CD4-positive, alpha-beta T cell treated with Interleukin-17A for 4 hours (primary cell): ENCODE measurements at places on chromosomes 16 and 17.
A peak's percentile ranks its signal among the peaks of the same experiment; 100 is the strongest.

GRCh38 chr17:51006601-51007000 lies 114.1 kb downstream of the SPAG9 start:
- DNase-seq, result no peak

- DNase-seq, result no peak
These were observed 33.9 kb downstream of the ANKFY1 start for GRCh38 chr17:4229627-4230541.

DNA sequence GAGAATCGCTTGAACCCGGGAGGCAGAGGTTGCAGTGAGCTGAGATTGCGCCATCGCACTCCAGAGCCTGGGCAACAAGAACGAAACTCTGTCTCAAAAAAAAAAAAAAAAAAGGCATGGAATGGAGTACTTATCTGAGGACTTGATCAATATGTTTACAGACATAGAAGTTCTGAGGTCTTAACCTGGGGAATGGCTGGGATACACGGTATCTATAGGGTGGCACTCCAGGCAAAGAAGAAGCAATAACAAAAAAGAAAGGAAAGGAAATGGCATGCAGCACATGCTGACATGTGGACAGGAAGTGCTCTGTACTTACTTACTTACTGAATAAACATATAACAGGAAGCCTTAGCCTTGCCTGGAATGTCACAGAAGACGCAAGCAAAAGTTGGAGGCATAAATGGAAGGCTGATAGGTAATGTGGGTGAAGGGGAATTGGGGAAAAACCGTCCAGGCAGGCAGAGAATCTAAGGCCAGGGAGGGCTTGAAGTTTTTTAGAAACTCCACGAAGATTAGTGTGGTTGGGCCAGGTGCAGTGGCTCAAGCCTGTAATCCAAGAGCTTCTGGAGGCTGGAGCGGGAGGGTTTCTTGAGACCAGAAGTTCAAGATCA lies 10.1 kb upstream of the SPOP start:
- peak; percentile 45 for DNase-seq

DNA sequence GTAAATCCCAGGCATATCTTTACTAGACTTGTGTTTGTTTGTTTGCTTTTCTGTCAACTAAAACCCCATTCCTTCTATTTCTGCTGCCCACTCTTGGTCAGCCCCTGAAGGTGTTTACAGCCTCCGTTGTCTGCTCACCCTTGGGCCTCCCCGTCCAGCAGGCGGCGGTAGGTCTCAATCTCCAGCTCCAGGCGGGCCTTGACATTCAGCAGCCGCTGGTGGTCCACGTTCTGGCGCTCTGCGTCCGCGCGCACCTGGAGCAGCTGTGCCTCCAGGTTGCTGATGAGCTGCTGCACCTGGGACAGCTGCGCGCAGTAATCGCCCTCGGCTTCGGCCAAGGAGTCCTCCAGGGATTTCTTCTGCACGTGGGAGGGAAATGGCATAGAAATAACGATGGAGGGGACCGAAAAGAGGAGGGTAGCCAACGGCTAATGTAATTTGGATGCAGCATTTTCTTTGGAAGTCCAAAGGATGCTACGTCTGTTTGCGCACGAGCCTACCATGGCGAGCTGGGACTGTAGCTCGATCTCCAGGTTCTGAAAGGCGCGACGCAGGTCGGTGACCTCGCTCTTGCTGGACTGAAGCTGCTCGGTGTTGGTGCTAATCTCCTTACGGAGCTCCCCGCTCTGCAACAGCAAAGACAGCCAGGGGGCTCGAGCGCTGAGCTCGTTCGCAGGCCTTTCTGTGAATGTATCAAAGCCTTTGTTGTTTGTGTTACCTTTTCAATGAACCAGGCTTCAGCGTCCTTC lies 3.9 kb downstream of the KRT12 start:
- DNase-seq, result peak; percentile 6

- DNase-seq, result no peak
These were observed 12.7 kb downstream of the MMP15 start for GRCh38 chr16:58038219-58038641.

DNA sequence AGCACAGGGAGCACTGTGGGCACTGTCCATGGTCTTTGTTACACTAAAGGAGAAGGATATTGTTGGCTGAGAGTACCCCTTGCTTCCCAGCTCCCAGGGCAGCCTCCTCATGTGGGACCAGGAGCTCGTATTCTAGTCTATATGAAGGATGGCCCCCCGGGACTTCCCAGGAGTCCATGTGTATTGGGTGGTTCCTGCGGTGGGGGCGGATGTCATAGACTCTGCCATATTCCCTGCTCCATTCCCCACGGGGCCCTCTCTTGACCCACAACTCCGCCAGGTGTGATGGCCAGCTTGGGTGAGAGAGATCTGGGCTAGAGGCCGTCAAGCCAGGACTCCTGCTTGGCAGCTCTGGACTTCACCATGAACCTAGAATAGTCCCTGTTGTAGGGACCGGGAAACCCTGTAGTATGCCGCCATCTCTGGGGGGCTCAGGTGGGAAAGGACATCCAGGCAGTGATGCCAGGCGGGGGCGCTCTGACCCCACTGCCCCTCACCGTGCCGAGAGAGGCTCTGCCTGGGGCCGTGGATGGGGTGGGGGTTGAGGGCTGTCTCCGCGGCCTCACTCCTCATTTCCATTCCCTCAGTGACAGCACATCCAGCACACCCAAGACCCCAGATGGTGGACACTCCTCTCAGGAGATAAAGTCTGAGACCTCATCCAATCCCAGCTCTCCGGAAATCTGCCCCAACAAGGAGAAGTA lies 37.8 kb downstream of the OR1D5 start:
- DNase-seq, result no peak

DNA sequence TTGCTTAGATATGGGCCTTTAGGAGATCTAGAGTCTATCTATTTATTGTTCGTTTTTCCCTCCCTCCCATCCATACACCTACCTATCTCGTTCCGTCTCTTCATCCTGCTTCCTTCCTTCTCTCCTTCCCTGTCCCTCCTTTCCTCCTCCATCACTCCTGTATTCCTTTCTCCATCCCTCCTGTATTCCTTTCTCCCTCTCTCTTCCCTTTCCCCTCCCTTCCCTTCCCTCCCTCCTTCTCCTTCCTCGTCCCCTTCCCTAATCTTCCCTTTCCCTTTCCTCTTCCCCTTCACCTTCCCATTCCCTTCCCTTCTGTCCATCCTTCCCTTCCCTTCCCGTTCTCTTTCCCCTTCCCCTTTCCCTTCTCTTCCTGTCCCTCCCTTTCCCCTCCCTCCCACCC lies 10.6 kb downstream of the GP2 start:
- DNase-seq, result no peak

DNA sequence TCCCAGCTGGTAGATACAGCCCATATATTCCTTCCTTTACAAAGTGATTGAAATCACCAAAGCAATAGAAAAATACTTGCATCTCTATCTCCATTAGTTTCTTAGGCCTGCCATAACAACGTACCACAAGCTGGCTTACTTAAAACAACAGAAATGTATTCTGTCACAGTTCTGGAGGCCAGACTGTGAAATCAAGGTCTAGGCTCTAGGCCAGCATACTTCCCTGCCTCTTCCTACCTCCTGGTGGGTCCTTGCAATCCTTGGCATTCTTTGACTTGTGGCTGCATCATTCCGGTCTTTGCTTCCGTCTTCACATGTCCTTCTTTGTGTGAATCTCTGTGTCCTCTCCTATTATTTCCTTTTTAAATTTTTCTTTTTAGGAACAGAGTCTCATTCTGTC lies 62.5 kb downstream of the ERCC4 start:
- no peak for DNase-seq

DNA sequence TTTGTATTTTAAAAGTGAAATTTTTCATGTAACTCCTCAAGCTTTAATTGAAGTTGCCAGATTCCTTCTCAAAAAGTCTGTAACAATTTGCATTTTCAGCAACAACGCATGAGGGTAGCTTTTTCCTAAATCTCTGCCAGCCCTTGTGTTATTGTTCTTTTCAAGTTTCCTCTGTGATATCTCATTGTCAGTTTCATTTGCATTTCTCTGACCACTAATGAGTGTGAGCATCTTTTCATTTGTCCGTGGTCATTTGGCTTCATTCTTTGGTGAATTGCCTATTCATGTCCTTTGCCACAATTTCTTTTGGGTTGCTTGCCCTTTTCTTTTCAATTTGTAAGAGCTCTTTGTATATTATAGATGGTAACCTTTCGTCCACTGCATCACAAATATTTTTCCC lies 68.0 kb upstream of the NKD1 start:
- no peak for DNase-seq
